ENCODE measurements at places on chromosomes 12 and 14.

- H3K27ac ChIP-seq, result no peak overlapping the region
- H3K36me3 ChIP-seq, result no peaks in the 10 kb centered on the region
- no peak for DNase-seq
- no peaks in the 10 kb centered on the region for H3K27me3 ChIP-seq
Measured at GRCh38 chr12:1205512-1206060, 214.6 kb downstream of the ERC1 start.

DNA sequence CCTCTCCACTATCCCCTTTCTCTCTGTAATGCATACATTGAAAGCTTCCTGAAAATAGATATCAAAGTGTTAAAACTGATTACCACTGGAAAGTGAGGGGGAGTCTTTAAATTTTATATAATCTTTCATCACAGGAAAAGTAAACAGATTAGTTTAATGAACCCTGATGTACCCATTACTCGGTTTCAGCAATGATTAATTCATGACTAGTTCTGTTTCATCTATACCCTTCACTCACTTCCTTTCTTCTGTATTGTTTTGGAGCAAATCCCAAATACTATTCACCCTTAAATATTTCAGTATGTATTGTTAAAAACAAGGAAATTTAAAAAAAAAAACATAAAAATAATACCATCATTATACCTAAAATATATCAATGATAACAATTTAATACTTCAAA lies 67.3 kb upstream of the TMCC3 start:
- 0 out of 2 replicates have a peak, but pooled peaks cover 5% of the 10 kb centered on the region for H3K36me3 ChIP-seq
- DNase-seq, result no peak

DNA sequence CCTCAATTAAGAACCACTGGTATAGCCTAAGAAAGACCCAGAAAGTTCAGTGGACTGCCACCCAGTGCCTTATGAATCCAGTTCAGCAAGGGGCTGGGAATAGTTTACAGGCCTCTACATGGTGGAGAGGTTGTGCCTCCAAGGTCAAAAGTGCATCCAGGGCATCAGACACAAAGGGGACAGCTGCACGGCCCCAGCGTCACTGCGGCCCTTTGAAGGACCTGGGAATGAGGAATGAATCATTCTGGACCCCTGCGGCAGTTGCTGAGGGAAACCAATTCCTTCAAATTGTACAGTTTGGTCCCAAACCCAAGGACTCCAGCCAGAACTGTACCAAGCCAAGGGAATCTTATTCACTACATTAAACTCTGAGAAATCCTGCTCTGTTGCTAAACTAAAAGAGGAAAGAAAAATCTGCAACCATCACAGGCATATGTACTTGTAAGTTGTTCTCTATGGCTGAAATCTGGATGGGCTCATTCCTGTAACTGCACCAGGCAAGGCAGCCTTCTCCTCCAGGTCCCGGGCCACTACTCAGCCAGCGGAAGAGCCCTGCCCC lies 10.9 kb upstream of the NGB start:
- H3K4me1 ChIP-seq, result no peaks in the 10 kb centered on the region
- H3K27me3 ChIP-seq, result no peaks in the 10 kb centered on the region
- DNase-seq, result no peak
- peaks cover 7% of the 10 kb centered on the region for H3K36me3 ChIP-seq
- no peak overlapping the region for H3K27ac ChIP-seq

DNA sequence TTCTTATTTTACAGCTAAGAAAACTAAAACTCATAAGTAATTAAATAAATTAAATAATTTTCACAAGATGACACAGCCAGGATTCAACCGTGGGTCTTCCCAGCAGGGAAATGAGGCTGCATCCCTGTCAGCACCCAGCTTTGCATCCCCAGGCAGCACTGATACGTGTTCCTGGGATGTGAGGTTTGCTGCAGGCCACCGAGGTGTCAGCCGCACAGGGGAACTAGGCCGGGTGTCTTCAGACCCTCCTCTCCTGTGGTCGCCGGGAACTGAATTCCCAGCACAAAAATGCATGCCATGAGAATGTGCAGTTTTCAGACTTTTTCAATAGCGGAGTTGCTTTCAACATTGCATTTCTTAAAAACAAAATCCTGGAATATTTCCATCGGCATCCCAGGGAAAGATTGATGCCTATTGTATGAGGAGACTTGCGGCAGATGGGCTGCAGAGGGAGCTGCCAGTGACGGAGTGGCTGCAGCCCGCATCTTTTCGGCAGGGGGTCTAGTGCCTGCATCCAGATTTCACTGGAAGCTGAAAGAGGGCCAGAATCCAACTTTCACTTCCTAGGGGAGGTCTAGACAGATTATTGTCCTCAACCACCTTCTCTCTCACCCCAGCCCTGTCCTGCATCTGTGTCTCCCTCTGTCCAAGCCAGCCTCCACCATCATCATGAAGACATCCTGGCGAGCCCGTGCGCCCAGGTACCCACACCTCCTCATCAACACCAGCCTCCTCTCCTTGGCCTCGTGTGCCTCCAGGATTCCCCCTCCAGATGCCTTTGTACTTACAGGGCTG lies 12.6 kb downstream of the LRTM2 start:
- no peaks in the 10 kb centered on the region for H3K36me3 ChIP-seq
- H3K4me3 ChIP-seq, result no peak overlapping the region
- no peak for DNase-seq
- peaks cover 4% of the 10 kb centered on the region for H3K27me3 ChIP-seq
- H3K4me1 ChIP-seq, result no peaks in the 10 kb centered on the region
- H3K27ac ChIP-seq, result no peak overlapping the region

DNA sequence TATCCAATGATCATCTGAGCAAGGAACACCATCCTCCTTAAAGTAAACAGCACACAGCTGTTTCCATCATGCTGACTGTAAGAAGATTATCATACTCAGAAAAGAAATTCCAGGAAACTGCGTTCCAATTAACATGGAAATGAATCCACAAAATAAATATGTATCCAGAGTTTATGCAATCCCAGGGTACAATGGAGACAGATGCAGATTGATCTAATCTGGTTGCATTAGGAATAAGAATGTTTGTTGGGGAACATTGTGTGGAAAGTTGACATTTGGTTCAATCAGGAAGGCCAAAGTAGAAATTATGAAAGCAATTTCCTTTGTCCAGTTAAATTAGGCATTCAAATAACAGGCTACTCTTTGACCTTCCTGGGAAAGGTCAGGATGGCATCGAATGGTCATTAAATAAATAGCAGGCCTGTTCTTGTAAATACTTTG lies 236.9 kb upstream of the AMIGO2 start:
- H3K4me1 ChIP-seq, result peaks cover 4% of the 10 kb centered on the region
- H3K27me3 ChIP-seq, result no peaks in the 10 kb centered on the region
- H3K36me3 ChIP-seq, result no peaks in the 10 kb centered on the region
- H3K27ac ChIP-seq, result no peak overlapping the region
- H3K4me3 ChIP-seq, result no peak overlapping the region

- peaks cover 13% of the 10 kb centered on the region for H3K27me3 ChIP-seq
- no peak for DNase-seq
- no peaks in the 10 kb centered on the region for H3K36me3 ChIP-seq
- H3K27ac ChIP-seq, result no peak overlapping the region
- no peaks in the 10 kb centered on the region for H3K4me1 ChIP-seq
- no peak overlapping the region for H3K4me3 ChIP-seq
Measured at GRCh38 chr12:2641207-2641606, 153.6 kb upstream of the FKBP4 start.

GRCh38 chr14:80017795-80018194 lies 193.5 kb downstream of the DIO2 start:
- no peaks in the 10 kb centered on the region for H3K36me3 ChIP-seq
- H3K4me1 ChIP-seq, result no peaks in the 10 kb centered on the region
- no peak for DNase-seq

DNA sequence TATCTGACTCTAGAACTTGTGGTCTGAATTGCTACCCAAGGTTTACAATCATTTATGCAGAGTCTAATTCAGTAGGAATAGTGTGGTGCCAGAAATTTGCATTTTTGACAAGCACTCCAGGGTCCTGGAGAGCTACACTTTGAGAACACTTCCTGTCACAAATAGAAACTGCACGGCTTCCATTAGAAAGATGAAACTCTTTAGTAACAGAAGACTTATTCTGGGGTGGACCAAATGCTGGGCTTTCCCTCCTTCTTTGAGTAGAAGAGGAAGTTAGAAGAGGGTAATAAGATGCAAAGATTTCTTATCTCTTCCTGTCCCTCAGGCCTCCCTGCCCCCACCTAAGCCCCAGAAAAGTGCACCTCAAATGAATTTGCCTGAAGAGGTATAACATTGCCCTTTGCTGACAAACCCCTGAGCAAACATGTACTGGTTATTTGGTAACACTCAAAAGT lies 28.4 kb downstream of the DGLUCY start:
- H3K36me3 ChIP-seq, result peaks cover 7% of the 10 kb centered on the region
- peak; percentile 80 for DNase-seq
- no peak overlapping the region for H3K4me3 ChIP-seq
- peaks cover 14% of the 10 kb centered on the region for H3K4me1 ChIP-seq

DNA sequence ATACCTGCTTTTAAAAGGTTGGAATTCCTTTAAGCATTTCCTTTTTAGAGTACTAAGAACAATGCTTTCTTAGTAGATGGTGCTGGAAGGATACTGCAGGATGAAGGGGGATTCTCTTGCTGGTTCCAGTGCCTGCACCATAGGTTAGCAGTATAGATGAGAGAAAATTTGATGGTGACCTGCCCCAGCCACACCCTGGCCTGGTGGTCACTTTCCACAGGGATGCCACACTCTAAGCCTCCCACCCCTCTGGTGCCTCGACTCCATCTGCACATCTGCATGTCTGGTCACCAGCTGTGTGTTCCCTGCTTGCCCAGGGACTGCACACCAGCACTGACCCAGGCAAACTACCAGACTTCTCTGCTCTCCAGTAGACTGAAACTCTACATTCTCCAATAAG lies 19.1 kb downstream of the SLC2A3 start:
- no peaks in the 10 kb centered on the region for H3K4me1 ChIP-seq
- no peaks in the 10 kb centered on the region for H3K27me3 ChIP-seq
- H3K4me3 ChIP-seq, result no peak overlapping the region
- H3K27ac ChIP-seq, result no peak overlapping the region

DNA sequence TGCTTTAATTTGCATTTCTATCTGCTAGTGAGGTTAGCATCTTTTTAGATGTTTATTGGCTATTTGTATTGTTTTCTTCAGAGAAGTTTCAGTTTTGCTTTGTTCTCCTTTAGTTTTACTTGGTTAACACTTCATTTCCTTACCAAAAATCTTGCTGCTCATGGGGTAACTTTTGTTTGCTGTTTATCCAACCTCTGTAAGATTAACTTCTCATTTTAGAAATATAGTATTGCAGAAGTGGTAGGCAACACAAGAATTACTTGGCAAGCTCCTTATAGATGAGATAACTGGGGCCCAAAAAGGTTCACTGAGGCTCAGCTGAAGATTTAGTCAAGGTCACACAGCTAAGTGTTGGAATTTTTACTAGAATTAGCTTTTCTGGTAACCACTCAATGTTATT lies 40.5 kb downstream of the ALKBH1 start:
- no peaks in the 10 kb centered on the region for H3K4me1 ChIP-seq
- no peak overlapping the region for H3K27ac ChIP-seq
- H3K27me3 ChIP-seq, result no peaks in the 10 kb centered on the region
- no peaks in the 10 kb centered on the region for H3K36me3 ChIP-seq

DNA sequence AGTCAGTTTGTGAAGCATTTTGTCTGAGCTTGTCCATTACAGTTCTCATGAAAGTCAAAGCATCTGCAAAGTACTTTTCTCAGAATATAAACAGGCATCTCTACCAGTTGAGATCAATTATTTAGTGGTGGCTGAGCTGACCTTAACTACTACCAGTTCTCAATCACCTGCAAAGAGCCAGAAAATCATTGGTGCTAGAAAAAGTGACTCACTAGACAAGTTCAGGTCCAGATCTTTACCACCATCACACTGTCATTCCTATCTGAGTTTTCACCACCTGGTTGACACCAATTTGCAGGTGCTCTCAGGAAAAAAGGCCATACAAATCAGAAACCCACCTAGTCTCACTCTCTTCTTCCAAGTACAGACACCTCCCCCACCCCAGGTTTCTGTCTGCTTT lies 33.3 kb downstream of the ITPR2 start:
- peaks cover 24% of the 10 kb centered on the region for H3K4me1 ChIP-seq
- no peaks in the 10 kb centered on the region for H3K27me3 ChIP-seq
- no peak for DNase-seq

DNA sequence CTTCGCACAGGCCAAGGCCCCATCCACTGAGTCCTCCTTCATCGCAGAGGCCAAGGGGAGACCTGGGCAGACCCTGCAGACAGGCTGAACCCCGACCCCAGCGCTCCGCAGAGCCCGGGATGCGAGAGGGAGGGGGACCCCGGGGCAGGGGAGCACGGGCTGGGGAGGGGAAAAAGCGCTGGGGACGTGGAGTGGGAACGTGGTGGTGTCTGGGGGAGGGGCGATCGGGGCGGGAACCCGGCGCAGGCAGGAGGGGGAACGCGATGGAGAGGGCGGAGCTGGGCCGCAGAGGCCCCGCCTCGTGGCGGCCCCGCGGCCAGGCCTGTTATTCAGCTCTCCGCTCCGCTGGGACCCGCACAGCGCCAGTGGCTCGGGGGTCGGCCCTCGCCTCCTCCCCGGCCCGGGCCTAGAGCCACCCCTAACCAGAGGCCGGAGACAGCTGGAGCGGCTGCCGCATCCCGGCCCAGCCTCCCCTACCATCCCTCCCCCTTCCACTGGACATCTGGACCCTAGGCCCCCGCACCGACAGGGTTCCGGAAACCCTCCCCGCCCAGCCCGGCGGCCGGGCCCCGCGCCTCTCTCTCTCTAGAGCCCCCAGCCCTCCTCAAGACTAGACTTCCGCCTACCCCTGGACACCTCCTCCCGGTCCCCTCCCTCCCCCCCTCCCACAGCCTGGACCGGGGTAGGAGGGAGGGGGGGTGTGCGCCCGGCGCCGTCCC lies at the start of gene ARHGEF25:
Gene ARHGEF25 (plus strand): TSS at position 328 of the 719 bp plus-strand sequence. CDS start 460 bp downstream, outside the sequence.
- H3K4me3 ChIP-seq, result peak within 1 kb of the TSS; percentile 70
- peaks cover 10% of the 10 kb centered on the region for H3K4me1 ChIP-seq
- no peaks in the 10 kb centered on the region for H3K36me3 ChIP-seq
- H3K27me3 ChIP-seq, result no peaks in the 10 kb centered on the region
- no peak within 1 kb of the TSS for H3K27ac ChIP-seq
